NT2/D1 (cell line): ENCODE measurements at places on chromosomes 12 and 14.

- no peak for DNase-seq
Observed at GRCh38 chr12:68812553-68813241, 4.7 kb downstream of the MDM2 start.

DNA sequence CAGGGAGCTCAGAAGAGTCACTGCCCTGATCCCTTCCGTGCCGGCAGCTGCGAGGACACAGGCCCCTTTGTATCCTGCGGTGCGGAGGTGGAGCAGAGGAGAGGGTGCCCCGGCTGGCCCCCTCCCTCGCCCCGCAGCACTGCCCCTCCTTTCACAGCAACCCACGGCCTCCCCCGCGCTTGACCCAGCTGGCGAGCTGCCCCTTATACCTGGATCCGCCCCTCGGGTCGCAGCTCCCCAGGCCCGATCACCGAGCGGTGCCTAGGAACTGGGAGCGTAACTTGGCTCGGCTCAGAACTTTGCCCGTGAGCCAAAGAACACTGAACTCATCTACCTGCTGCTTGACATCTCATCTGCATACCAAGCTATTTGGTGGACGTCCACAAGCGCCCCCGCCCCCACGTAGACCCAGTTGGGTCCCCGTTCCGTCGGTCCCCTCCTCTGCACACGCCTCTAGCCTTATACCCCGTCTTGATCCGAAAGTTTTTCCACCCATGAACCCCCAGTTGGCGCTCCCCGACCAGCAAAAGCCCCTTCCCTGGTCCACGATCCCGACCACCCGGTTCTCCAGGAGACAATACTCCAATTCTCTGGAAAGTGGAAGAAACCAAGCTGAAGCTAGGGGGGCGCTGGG, 697 bp upstream of the DNAJC14 start:
- no peak for DNase-seq

GRCh38 chr12:82481954-82482353, 123.6 kb downstream of the METTL25 start:
- DNase-seq = no peak

GRCh38 chr14:101361451-101362433, 199.6 kb upstream of the DIO3 start:
- no peak for DNase-seq

DNA sequence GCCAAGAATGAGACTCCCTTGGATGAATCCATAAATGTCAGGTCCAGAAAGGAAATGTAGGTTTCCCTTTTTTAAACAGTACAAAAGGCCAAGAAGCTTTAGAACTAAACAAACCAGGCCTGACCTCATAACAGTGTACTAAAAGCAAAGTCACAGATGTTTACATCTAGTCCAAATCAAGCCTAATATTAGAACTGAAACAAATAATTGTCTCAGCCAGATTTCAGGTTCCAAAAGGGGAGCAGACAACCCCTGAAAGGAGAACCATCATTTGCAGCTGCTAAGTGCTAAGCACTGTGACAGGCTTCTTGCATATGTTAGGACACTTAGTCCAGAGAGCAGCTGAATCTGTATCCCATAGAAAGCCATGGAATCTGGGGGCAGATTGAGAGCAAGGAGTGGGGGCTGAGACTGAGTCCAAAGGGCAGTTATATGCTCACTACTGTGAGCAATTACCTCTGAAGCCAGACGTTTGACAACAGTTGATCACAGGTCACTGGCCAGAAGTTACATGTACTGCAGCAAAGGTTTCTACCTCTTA, 90.1 kb downstream of the STXBP6 start:
- no peak for DNase-seq

- no peak for DNase-seq
Observed at GRCh38 chr12:115294453-115295133, 610.6 kb upstream of the TBX3 start.
